Left colon (tissue), 2 donors: ENCODE measurements at places on chromosomes 2 and 18. TPM values are rescaled to one million over a fixed set of nuclear protein-coding genes. Genes with fewer than 3 reads are reported as not detected.
A peak's percentile ranks its signal among the peaks of the same experiment; 100 is the strongest.

- DNase-seq = no peak
Observed at GRCh38 chr2:217935901-217936684, 66.7 kb downstream of the TNS1 start.

DNA sequence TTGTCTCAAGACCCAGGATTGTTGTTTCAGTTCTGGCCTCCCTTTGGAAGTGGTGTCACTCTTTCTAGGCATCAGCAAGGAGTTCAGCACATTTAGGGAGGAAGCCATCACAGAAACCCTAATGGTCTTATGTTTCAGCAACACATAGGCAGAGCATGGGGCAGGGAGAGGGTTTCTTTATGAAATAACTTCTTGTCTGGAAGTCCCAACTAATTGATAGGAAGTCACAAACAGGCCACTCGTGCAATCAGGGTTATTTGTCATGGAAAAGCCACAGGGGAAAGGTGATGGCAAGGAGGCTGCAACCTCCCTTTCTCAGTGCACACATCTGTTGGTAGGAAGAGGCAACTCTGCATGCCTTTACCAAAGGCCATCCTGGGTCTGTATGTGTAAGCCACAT, 103.0 kb downstream of the BCL11A start:
- no peak for DNase-seq

GRCh38 chr2:232342635-232343565, 35.7 kb upstream of the ALPP start:
- DNase-seq = peak; percentile 3

DNA sequence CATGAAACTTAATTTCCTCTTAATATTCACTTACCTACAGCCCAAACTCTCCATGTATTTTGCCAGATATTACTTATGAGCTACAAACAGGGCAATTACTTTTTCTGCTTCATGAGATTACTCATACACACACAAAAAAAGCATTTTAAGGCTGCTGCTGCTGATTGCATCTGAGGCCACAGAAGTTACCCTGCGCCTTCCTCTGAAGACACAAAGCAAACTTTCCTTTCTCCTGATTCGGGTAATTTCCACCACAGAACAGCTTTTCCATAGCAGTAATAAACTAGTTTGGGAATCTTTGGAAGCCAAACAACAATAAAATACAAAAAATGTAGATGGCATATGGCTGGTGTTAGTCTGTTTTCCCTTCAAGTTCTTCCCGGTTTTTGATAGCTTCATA, 6.2 kb downstream of the TTC32 start:
- DNase-seq = no peak

- DNase-seq = no peak
Observed at GRCh38 chr18:28494151-28494550, 317.2 kb upstream of the CDH2 start.

DNA sequence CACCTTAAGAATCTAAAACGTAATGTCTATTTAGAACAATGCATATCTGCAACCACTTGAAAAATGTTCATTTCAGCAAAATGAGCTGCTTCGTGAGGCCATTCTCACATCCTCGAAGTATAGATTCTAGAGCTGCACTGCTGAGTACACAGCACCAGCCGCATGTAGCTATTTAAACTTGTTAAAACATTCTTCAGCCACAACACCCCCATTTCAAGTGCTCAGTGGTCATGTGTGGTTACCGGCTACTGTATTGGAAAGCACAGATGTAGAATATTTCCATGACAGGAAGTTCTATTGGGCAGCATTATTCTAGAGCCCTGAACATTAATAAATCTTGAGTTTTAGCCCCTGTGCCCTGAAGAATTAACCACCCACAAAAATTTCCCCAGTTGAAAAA, 35.0 kb downstream of the SUMO1 start:
- no peak for DNase-seq

DNA sequence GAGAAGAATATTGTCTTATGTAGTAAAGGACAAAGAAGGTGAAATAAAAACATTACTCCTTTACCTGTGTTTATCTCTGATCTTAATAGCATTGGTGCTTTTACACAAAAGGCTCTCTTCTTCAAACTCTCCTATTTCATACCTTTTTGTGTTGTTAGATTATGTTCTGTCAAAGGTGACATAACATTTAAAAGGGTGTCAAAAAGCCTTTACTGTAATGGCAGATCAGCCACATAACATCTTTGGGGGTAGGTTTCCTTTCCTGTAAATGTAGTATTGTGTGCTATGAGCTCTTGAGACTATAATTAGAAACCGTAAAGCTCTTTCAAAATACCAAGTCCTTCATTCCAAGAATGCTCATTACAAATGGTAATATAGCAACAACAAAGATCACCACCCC, 400.1 kb downstream of the LNPK start:
- DNase-seq = no peak

GRCh38 chr2:1540481-1540880, 127.2 kb downstream of the TPO start:
- DNase-seq = no peak

- DNase-seq = no peak
Observed at GRCh38 chr2:17940091-17940630, 61.7 kb downstream of the KCNS3 start.

DNA sequence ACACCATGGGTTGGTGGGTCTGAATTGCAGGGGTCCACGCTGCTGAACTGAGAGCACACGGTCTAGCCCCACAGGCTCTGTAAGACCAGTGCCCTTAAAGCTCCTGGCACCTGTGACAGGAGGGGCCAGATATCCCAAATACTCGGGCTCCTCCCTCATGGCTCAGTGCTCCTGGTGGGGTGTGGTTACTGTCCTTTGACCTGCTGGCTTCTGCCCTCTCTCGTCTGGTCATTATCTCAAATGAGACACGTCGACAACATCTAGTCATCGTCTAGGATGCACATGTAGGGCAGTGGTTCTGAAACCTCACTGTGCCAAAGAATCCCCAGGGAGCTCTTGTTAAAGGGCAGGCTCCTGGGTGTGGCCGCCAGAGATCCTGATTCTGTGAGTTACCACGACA, 258.4 kb downstream of the LOXHD1 start:
- DNase-seq = no peak

GRCh38 chr2:8107621-8108378, 574.1 kb upstream of the ID2 start:
- DNase-seq = no peak

DNA sequence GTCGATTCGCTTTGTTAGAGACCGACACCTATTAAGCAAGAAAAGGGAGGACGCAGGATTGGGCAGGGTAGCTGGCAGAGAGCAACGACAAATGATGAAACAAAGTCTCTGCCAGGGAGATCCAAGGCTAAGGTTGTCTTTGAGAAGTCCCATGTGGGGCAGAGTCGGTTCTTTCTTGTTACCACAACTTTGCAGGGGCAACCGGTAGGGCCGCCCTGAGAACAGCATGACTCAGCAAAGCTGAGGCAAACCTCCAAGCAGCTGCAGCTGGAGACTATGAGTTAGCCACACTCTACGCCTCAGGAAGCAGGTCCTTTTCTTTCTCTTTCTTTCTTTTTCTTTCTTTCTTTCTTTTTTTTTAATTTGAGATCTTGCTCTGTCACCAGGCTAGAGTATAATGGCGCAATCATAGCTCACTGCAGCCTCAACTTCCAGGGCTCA, 452.3 kb upstream of the ID2 start:
- no peak for DNase-seq

- DNase-seq = peak; percentile 9
Observed at GRCh38 chr2:198587240-198587639, 782.8 kb downstream of the PLCL1 start.

- DNase-seq = no peak
Observed at GRCh38 chr18:54222922-54223567, 1.4 kb downstream of the MBD2 start.

- no peak for DNase-seq
Observed at GRCh38 chr2:163604941-163605555, 130.8 kb downstream of the FIGN start.

GRCh38 chr2:145812165-145812554, 1292.2 kb upstream of the ZEB2 start:
- DNase-seq = no peak

DNA sequence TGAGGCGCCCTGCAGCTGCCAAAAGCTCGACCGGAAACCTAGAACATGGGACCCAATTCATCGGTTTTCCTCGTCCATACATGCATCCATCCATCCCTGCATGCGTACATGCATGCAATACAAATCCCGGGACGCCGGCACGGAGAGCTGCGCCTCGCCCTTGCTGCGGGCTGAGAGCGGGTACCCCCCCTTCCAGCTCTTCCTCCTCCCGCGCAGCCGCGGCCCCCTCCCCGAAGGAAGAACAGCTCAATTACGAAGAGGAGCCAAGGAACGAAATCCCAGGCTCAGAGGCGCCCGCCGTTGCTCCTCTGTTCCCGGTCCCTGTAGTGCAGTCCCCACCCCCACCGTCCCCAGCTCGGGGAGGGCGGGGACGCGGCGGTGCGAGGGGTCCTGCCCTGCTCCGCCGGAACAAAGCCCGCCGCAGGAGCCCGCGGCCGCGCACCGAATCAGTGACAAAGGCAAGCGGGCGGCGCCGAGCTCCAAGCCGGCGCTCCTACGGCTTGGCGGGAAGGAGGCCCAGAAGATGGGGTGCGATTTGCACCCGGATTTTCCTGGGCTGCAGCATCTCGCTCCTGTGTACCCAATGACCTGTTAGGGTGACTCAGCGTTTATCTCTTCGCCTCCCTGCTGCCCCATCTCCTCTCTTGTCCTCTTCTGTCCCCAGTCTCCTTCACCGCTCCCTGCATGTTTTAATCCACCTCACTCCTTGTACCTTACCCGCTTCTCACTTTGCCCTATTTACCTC, 8.9 kb upstream of the POU3F3 start:
- DNase-seq = no peak

DNA sequence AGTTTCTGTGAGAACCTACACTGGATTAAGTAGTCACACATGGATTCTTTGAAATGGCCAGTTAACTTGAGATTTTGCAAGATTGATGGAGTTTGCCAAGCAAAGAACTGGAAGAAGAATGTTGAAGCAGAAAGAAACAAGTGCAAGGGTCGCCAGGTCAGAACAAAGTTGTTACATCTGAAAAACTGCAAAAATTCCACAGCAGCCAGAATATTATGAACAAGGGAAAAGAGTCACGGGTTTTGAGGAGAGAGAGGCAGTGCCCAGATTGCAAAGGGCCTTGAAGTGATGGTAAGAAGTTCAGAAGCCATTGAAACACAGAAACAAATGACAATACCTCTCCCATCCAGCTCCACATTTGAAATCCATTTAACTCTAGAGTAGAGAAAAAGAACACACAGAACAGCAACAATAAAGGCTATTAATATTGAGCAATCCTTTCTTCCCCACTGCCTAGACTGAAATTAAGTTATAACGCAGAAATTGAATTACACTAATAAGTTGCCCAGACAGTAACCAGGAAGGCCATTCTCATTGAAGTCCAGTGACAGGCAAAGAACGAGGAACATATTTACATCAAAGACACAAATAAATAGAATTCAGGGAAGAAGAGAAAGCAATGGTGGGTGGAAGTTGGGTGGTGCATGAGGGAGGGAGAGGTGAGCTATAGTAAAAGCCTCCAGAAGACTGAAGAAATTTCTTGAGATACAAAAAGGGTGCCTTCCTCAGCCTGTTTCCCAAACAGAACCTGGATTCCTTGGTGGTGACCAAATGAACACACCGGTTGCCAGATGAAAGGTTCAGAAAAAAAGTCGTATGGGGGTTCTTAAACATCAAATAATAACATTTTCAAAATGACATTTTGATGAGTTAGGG, 80.6 kb downstream of the ARHGAP15 start:
- DNase-seq = no peak

- no peak for DNase-seq
Observed at GRCh38 chr18:13424363-13424762, 205.8 kb downstream of the LDLRAD4 start.

DNA sequence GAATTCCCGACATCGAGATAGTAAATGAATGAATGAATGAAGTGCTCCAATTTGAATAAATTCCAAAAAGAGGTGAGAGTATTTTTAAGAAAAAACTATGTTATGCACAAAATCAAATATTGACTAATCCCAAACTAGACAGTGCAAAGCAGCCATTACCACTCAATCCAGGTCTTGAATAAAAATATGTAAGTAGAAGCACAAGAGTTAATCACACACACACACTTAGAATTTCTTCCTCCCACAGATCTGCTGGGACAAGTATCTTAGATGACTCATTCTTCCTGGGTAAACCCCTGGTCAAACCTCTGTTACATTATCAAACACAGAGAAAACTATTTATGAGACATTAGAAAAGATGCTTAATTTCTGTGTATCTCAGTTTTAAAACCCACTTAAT, 102.0 kb downstream of the PLA2R1 start:
- no peak for DNase-seq

- DNase-seq = peak; percentile 35
Observed at GRCh38 chr18:34001376-34001775, 223.3 kb downstream of the NOL4 start.

DNA sequence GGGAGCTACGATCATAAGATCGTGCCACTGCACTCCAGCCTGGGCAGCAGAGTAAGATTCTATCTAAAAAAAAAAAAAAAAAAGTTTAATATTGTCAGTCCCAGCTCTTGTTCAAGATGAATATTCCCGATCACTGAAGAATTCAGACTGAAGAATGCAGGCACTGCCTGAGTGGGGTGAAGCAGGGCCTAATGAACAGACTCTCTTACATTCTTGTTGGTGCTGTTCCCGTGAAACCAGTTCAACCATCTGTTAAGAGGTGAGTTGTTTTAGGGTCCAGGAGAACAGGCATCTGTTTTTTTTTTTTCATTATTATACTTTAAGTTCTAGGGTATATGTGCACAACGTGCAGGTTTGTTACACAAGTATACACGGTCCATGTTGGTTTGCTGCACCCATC, 17.1 kb upstream of the CAB39 start:
- no peak for DNase-seq

- DNase-seq = no peak
Observed at GRCh38 chr2:4324531-4324930, 621.2 kb downstream of the DCDC2C start.

- no peak for DNase-seq
Observed at GRCh38 chr2:12032975-12033374, 286.5 kb downstream of the LPIN1 start.

- peak; percentile 51 for DNase-seq
Observed at GRCh38 chr2:162317861-162318327, 590 bp downstream of the IFIH1 start.

The UPP2 gene
- not detected for total RNA-seq

The PLCL1 gene
- 3.0 TPM for total RNA-seq

The ZSCAN30 gene
- total RNA-seq = 12.9 TPM

The LYG1 gene
- 1.2 TPM for total RNA-seq

The TTR gene
- 1.9 TPM for total RNA-seq

The ACTG2 gene
- 765 TPM for total RNA-seq

The AQP4 gene
- total RNA-seq = 0.14 TPM

The IL36B gene
- total RNA-seq = not detected

The C1GALT1C1L gene
- total RNA-seq = 0.36 TPM

The AMER3 gene
- 0.40 TPM for total RNA-seq

The CROCC2 gene
- 0.06 TPM for total RNA-seq

The MRO gene
- 0.25 TPM for total RNA-seq

The AGPS gene
- total RNA-seq = 54.9 TPM

The DES gene
- 706 TPM for total RNA-seq
